Stomach (tissue), 19 donors: ENCODE measurements at places on chromosomes 13 and 19. TPM values are rescaled to one million over a fixed set of nuclear protein-coding genes. Genes with fewer than 3 reads are reported as not detected.

- DNase-seq, result no peak
These were observed 714.7 kb upstream of the PCDH20 start for GRCh38 chr13:62130062-62130970.

GRCh38 chr19:45767881-45768654 is 984 bp downstream of the SIX5 start:
- DNase-seq, result peak; percentile 70

DNA sequence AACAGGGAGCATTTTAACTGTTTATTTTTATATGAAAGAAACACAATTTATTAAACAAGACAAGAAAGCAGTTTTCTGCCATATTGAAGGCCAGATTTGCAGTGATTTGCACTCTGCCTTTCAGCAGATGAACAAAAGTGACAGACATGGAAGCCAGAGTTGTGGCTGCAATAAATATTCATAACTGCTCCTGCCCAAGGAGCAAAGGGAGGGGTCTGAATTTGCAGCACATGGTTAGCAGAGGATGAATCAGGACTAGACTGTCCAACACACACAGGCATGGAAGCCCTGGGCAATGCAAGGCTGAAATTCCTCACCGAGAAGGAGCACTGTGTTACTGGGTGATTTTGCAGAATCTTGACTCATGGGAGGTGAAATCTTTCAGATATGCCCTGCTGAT is 418.2 kb downstream of the DCT start:
- DNase-seq, result no peak

DNA sequence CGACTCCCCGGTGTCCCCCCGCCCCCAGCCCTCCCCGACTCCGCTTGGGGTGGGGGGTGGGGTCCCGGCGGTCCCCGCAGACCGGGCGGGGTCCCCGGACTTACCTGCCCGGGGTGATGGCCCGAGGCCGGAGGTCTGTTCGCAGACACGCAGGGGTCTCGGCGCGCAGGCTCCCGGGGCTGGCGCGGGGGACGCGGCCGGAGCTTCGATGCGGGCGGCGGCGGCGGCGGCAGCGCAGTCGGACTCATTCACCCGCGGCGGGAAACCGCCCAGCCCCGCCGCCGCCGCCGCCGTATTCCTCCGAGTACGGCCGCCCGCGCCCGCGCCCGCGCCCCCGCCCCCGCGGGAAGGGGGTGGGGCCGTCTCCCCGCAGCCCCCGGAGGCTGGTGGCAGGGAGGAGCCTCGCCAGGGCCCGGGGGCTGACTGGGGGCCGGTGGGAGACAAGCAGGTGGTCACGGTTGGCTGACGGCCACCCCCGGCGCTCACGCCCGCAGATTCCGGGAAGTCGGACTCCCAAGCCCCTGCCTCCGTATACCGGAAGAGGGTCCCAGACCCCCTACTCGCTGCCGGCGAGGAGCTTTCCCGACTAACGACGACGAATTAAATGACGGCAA is at the start of gene C2CD4C:
TSS of gene C2CD4C (minus strand) at position 246 of the 614 bp plus-strand sequence. CDS start 786 bp downstream, outside the sequence.
- peak; percentile 72 for DNase-seq

The KIR3DL2 gene
- not detected for total RNA-seq

DNA sequence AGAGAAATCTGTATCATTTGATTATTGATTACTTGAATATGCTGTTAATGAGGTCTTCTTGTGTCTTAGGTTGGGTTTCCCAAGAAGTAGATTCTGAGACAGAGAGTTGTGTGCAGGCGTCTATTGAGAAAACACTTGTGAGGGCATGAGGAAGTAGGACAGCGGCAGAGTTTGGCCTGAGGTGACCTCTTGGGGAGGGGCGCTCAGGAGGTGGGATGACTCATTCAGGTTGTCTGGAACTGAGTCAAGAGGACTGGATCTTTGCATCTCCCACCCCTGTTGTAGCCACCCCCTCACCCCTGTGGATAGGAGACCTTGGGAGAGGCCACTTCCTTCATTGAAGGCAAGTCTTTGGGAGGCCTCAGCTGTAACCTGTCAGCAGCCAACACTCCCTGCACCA is 35.2 kb upstream of the WDFY2 start:
- peak; percentile 41 for DNase-seq

The FOXA3 gene
- 13.2 TPM for total RNA-seq

- no peak for DNase-seq
These were observed 14.6 kb downstream of the XRCC1 start for GRCh38 chr19:43560687-43561086.

GRCh38 chr19:36079389-36079945 is 24.8 kb downstream of the WDR62 start:
- DNase-seq, result no peak

The MEX3D gene
- total RNA-seq, result 90.4 TPM

DNA sequence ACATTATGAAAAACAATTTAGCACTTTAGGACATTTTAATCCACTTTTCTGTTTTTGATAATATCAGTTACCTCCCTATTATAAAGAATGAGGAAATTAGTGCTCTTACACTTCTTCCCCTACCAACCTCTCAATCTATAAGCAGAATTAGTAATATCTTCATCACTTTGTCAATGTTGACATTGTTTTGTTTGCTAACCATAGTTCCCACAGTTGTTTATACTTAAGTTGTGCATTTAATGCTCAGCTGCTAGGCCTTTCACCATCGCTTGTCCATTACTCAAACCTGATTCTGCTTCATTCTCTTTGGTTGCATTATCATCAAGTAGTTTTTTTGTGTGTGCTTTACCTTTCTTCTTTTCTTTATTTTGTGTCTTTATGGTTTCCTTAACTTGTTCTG is 132.1 kb downstream of the CDK8 start:
- DNase-seq, result no peak

- no peak for DNase-seq
These were observed 11.6 kb upstream of the PLIN3 start for GRCh38 chr19:4879041-4879440.

DNA sequence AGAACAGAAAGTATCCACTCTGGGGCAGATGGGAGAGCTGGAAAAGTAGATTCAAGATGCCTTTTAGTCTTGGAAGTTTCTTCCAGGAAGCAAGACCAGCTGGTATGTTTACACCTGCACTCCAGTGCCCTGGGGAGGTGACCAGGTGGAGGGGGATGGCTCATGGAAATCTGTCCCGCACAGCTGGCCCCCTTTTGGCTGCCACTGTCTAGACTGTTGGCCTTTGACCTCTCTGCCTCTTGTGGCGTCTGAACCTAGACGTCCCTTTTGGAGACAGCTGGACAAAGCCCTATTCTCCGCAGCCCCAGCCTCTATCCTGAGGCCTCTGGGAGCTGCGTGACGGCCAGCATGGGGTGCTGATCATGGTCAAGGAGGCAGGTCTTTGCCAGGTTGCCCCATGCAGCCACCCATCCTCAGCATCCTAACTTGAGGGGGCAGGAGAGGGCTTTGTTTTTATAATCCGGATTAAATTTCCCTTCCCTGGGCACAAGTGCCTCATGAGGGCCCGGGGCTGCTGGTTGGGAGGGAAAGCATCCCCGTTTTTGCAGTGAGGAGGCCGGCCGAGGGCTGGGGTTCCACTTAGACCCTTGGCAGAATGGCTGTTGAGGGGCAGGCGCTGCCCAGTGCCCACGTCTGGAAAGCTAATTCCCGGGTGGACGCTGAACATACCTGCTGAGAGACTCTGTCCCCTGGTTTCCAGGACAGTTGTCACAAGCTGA is 17.3 kb upstream of the GDF15 start:
- DNase-seq, result no peak

The ZNF534 gene
- 0.37 TPM for total RNA-seq

GRCh38 chr13:41345914-41346589 is 35.0 kb downstream of the NAA16 start:
- no peak for DNase-seq

The GPR183 gene
- 13.4 TPM for total RNA-seq

GRCh38 chr19:46861691-46862502 is 1.1 kb downstream of the ARHGAP35 start:
- peak; percentile 28 for DNase-seq

DNA sequence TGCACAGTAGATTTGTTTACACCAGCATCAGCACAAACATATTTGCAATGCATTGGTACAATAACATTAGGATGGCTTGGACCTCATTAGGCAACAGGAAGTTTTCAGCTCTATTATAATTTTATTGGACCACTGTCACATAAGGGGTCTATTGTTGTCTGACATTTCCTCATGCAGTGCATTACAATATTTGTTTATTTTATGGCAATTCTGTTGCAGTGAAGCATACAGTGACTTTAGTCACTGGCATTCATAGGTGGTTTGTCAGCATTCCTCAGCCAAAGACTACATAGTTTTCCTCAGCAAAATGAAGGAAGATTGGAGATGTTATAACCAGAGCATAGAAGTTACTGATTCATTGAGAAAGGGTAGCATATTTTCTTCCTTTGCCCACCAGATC is 1732.9 kb downstream of the PCDH9 start:
- DNase-seq, result no peak

The TYROBP gene
- total RNA-seq, result not detected

GRCh38 chr19:39203372-39204341 is at the start of gene SYCN:
TSS of gene SYCN (minus strand) at chr19:39204263. CDS start at chr19:39204254, 9 bp downstream.
- peak; percentile 58 for DNase-seq

GRCh38 chr13:33092073-33092987 is 76.1 kb downstream of the KL start:
- DNase-seq, result no peak

GRCh38 chr13:114067886-114068651 is 64.4 kb downstream of the RASA3 start:
- DNase-seq, result no peak

DNA sequence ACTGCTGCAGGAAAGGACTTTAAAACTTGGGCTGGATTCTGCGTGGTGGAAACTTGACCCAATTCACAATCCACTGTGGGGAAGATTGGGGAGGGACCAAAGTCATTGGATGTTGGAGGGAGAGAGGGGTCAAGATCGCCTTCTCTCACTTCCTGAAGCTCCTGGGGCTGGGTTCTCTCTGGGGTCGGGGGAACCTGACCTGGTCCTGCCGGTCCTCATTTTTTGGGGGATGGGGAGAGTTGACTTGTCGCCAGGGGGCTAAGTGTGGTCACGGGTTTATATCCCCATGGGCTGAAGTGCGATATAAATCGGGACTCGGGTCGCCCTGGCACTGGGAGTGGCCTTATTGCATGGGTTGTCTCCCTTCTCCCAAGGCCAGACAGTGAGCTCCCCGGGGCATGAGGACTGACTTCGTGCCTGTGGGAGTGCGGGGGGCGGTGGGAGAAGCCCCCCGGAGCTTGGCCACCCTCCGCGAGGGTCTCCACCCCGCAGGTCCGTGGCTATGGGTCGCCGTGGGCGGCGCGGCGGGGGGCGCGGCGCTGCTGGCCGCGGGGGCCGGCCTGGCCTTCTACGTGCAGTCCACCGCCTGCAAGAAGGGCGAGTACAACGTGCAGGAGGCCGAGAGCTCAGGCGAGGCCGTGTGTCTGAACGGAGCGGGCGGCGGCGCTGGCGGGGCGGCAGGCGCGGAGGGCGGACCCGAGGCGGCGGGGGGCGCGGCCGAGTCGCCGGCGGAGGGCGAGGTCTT is 6.3 kb downstream of the ICAM5 start:
- DNase-seq, result no peak

The RLN3 gene
- total RNA-seq, result not detected

DNA sequence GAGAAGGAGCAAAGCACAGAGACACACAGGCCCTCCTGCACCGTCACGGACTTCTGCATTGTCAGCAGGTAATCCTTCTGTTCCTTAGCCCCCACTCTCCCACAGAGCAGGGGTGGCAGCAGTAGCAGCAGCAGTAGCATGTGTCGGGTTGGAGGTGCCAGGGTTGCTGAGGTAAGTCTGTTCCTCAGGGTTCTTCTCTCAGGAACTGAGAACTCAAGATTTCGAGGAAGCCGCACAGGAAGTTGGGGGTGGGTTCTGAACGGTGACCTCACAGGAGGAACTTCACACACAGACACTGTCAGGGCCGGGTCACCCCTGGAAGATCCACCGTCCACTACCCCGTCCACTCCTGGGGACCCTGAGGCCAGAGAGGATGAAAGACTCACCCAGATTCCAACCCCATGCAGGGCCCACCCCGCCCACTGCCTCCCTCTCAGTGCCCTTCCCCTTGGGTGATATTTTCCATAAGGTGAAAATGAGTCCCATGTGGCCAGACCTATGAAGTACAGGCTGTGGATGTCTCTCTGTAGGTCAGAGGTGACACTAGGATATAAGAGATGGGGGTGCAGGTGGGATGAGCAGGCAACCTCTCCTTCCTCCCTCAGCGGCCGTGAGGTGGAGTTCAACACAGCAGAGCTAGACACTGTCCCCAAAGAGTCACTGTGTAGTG is at the start of gene SIGLEC12:
TSS of gene SIGLEC12 (minus strand) at position 207 of the 670 bp plus-strand sequence. CDS start at position 140, 67 bp downstream.
- DNase-seq, result no peak

- no peak for DNase-seq
These were observed 153.8 kb downstream of the PCDH9 start for GRCh38 chr13:67076378-67076777.

- DNase-seq, result no peak
These were observed 68.6 kb downstream of the EFNB2 start for GRCh38 chr13:106466691-106467426.
